ENCODE measurements at places on chromosomes 5 and 9. TPM values are rescaled to one million over a fixed set of nuclear protein-coding genes. Genes with fewer than 3 reads are reported as not detected.

IFNA2 gene
- total RNA-seq: not detected

ANAPC2 gene
- total RNA-seq: 52.3 TPM

N4BP3 gene
- total RNA-seq: 3.6 TPM

PCDHGA3 gene
- total RNA-seq: 1.8 TPM

ADAMTSL2 gene
- 18.5 TPM for total RNA-seq

INSL6 gene
- not detected for total RNA-seq

DNA sequence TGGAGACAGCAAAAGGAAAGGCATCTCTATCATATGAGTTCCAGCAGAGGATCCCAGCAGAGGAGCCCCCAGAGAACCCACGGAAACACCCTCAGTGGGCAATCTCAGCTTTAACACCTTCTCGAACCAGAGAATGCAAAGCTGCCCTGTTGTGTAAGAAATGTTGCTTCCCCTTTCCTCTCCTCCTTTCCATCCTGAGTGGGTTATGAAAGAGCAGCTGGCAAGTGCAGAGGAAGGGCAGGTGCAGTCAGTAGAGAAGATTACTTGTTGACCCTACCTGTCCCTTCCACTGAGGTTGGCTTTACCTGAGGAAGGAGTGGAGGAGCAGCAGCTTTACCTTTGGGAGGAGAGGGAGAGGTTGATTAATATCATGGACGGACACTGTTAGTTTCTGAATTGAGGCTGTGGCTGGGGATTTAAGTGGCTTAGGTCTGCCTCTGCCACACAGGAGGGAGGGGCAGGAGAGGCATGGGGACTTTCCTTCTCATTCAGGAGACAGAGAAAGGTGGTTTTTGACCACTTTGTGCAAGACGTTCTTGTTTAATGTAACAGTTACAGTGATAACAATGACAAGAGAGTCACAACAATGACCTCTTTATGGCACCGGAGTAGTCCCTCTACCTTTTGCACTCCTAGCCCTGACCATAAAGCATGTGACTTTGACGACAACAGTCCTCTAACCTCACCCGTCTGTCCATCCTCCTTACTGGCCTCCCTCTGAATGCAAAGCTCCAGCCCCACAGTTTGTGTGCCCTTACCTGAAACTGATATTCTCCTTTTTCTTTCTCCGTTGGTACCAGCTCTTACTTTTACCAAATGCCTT is 254.8 kb downstream of the NSG2 start:
- no peaks in the 10 kb centered on the region for H3K27me3 ChIP-seq
- no peaks in the 10 kb centered on the region for H3K36me3 ChIP-seq
- no peak overlapping the region for H3K27ac ChIP-seq
- no peaks in the 10 kb centered on the region for H3K4me1 ChIP-seq

DNA sequence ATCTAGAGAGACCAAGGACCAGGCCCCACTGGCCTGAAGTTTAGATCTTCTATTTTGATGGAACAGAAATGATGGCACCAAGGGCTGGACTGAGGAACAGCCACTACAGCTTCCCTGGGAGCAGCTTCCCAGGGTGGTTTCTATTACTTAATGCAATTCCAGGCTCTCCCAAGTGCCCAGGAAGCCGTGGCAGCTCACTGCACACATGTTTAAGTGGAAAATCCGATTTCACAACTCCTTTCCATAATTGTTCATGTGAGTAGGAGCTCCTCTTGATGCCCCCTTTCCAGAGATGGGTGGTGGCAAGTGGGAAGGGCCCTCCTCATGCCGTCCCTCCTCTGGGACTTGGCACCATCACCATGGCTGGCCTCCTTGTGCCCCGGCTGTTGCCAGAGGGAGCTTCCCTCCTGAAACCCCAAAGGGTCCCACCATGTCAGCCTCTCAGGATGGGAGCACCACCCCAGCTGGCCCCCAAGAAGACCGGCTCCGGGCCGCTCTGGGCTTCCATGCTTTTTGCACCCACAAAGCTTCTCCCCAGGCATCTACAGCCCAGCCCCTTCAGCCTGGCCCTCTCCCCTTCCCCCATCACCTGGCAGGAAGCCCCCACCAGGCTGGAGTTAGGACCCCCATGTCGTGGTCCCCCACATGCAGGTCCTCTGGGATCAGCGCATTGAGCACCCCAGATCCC is 9.1 kb upstream of the UBAC1 start:
- no peaks in the 10 kb centered on the region for H3K4me1 ChIP-seq
- no peak for DNase-seq
- H3K36me3 ChIP-seq: no peaks in the 10 kb centered on the region
- H3K4me3 ChIP-seq: no peak overlapping the region

DNA sequence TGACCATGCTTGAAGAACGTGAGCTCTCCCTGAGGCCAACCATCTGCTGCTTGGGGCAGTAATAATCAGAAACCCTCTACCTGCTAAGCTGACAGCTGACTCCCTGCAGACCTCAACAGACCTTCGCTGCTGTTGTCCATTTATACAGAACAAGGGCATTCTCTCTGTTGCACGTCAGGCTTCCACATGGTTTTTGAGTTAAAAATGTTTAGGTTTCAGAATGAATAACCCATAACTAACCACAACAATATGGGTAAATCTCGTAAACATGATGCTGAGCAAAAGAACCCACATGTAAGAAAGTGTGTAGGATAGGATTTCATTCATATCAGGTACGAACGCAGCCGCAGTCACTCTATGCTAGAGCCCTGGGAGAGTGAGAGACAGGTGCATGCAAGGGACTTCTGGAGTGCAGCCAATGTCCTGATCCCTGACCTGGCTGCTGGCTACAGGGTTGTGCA is 348.5 kb downstream of the MED10 start:
- no peaks in the 10 kb centered on the region for H3K4me1 ChIP-seq
- no peak overlapping the region for H3K27ac ChIP-seq
- no peak overlapping the region for H3K4me3 ChIP-seq
- no peaks in the 10 kb centered on the region for H3K36me3 ChIP-seq
- DNase-seq: no peak

- H3K4me3 ChIP-seq: no peak overlapping the region
- H3K27ac ChIP-seq: no peak overlapping the region
- no peaks in the 10 kb centered on the region for H3K36me3 ChIP-seq
- no peaks in the 10 kb centered on the region for H3K4me1 ChIP-seq
- no peaks in the 10 kb centered on the region for H3K27me3 ChIP-seq
These were observed 150.6 kb upstream of the EFNA5 start for GRCh38 chr5:107821288-107821687.

DNA sequence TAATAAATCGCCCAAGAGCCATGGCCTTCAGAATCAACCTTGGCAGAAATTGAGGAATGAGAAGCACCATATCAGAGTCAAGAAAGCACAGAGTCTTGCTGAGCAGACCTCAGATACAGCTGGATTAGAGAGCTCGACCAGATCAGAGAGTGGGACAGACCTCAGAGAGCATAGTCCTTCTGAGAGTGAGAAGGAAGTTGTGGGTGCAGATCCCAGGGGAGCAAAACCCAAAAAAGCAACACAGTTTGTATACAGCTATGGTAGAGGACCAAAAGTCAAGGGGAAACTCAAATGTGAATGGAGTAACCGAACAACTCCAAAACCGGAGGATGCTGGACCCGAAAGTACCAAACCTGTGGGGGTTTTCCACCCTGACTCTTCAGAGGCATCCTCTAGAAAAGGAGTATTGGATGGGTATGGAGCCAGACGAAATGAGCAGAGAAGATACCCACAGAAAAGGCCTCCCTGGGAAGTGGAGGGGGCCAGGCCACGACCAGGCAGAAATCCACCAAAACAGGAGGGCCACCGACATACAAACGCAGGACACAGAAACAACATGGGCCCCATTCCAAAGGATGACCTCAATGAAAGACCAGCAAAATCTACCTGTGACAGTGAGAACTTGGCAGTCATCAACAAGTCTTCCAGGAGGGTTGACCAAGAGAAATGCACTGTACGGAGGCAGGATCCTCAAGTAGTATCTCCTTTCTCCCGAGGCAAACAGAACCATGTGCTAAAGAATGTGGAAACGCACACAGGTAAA is 4.5 kb downstream of the NFX1 start:
- peaks cover 9% of the 10 kb centered on the region for H3K4me1 ChIP-seq
- DNase-seq: no peak
- H3K27ac ChIP-seq: no peak overlapping the region
- no peaks in the 10 kb centered on the region for H3K27me3 ChIP-seq
- no peaks in the 10 kb centered on the region for H3K36me3 ChIP-seq
